ENCODE measurements at places on chromosomes 3 and 15. TPM values are rescaled to one million over a fixed set of nuclear protein-coding genes. Genes with fewer than 3 reads are reported as not detected.

RBP2 gene
- total RNA-seq: not detected

SMCO1 gene
- total RNA-seq: not detected

LRRC31 gene
- not detected for total RNA-seq

ATP13A4 gene
- not detected for total RNA-seq

- peak; percentile 55 for DNase-seq
Observed at GRCh38 chr15:87477737-87478686, 778.5 kb downstream of the NTRK3 start.

GRCh38 chr3:133209871-133210550, 171.8 kb downstream of the TMEM108 start:
- DNase-seq: no peak

GRCh38 chr3:195903950-195904290, 4.4 kb downstream of the TNK2 start:
- DNase-seq: no peak

TMEM207 gene
- not detected for total RNA-seq

- peak; percentile 79 for DNase-seq
Observed at GRCh38 chr15:75030023-75030413, 6.6 kb downstream of the PPCDC start.

DNA sequence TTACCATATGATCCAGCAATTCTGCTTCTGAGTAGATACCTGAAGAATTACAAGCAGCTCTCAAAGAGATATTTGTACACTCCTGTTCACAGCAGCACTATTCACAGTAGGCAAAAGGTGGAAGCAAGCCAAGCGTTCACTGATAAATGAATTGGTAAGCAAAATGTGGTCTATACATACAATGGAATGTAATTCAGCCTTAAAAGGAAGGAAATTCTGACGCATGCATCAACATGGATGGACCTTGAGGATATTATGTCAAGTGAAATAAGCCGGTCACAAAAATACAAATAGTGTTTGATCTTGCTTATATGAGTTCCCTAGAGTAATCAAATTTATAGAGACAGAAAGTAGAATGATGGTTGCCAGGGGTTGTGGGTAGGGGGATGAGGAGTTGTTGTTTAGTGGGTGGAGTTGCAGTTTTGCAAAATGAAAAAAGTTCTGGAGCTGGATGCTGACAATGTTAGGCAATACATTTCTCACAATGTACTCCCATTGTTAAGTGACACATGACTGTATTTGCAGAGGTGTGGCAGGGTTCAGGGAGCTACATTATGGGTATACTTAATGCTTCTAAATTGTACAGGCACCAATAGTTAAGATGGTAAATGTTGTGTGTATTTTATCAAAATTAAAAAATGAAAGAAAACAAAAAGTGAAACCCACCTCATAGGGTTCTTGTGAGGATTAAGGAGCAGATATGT, 26.7 kb downstream of the SLC6A1 start:
- no peak for DNase-seq

- no peak for DNase-seq
Observed at GRCh38 chr3:10935846-10936631, 56.5 kb upstream of the SLC6A1 start.

CLCN2 gene
- total RNA-seq: 4.5 TPM

CD96 gene
- not detected for total RNA-seq

SERPINI2 gene
- not detected for total RNA-seq

- DNase-seq: no peak
Observed at GRCh38 chr15:69042531-69042930, 28.0 kb downstream of the NOX5 start.

GRCh38 chr3:59766200-59766872, 716.5 kb upstream of the CFAP20DC start:
- DNase-seq: peak; percentile 53

- no peak for DNase-seq
Observed at GRCh38 chr15:85297537-85297936, 82.9 kb upstream of the AKAP13 start.

DNA sequence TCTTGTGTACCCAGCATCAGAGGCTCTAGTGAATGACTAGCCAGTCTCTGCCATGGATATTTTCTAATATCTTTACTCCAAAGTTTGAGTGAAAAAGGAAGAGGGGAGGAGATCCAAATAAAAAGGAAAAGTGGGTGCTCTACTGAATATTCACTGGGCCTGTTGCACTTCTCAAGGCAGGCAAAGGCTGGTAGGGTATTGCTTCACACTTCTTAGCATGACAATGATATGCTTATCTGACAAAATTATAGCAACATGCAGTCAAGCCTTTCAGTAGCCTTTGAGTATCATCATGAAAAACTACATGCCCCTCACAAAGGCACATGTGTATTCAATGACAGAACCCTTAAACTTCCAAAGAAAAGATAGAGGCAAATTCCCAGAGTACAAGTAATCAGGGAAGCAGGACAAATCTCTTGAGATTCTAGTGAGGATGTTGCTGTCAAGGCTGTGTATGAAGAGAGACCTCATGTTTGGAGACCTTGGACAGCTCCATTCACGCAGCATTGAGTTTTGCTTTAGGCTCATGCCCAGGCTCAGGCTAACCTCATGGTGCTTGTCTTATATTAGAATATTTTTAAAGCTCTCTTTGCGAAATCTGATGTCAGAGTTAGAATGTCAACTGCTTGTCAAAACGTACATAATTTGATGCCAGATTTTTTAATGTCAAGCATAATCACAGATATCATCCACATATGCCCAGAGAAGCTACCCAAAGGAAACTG, 506.9 kb downstream of the OCA2 start:
- DNase-seq: no peak

DNA sequence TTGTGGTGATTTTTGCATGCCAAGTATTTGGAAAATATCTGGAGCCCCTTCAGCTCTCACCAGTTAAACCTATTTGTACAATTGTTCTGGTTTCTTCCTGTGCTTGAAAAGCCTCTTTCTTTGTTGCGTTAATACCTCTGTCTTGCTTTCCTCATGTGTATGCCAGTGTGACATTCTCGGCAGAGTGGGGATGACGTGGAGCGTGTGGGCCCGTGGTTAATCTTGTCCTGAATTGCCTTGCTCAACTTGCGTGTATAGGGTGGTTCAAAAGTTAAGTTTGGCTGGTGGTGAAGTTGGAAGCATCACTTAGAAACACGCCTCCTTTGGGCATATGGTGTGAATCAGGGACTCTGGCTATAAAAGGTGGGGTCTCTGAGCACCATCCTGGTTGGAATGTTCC, 67.1 kb downstream of the IGF1R start:
- no peak for DNase-seq

DNA sequence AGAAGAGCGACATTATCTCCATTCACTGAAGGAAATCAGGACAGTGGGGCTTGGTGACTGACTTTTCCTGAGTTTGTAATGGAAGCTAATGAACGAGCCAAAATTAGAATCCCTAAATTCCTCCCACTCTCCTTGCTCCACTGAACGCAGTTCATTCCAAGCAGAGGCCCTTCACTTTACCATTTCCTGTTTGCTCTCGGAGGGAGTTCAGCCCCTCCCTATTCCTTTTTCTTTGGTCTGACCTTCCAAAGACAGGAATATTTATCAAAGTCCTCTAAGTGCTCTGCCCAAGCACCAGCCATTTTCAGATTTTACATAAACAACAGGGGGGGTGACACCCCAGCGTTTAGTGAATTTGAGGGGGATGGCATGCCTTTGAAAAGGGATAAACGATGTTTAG, 24.0 kb upstream of the PTPRG start:
- DNase-seq: no peak

STRA6 gene
- total RNA-seq: not detected

All from MCF 10A (cell line).